Hypothalamus (tissue), 51 donors: ENCODE measurements at places on chromosomes 7 and 10.

DNA sequence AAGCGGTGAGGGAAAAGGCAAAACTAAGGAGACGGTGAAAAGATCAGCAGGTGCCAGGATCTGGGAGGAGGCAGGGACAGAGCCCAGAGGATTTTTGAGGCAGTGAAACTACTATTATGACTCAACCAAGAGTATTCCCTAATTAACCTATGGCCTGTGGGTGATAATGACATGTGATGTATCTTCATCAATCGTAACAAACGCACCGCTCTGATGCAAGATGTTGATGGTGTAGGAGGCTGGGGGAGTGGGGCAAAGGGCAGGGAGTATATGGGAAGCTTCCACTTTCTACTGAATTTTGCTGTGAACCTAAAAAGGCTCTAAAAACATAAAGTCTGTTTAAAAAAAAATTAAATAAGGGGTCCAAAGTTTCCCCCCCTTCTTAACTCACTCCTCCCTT is 25.5 kb upstream of the EZH2 start:
- DNase-seq, result no peak

GRCh38 chr7:134357486-134357885 is 40.8 kb upstream of the SLC35B4 start:
- DNase-seq, result no peak

DNA sequence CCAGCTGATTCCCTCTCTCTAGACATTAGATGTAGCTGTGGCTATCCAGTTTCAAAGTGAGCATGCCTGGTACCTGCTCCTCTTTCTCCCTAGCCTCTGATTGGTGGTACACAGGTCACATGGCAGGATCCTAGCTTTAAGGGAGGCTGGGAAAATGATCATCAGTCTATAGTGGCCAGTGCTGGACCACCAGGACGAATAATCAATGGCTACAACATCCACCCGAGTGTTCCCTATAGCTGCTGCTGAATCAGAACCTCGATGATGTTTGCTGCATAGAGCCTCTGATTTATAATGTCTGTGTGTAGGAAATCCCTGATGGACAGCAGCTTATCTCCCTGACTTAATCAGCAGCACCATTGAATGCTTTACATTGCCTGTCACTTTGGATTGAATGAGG is 28.9 kb upstream of the LMTK2 start:
- no peak for DNase-seq

- DNase-seq, result no peak
These were observed 62.2 kb downstream of the VIM start for GRCh38 chr10:17290226-17290625.

DNA sequence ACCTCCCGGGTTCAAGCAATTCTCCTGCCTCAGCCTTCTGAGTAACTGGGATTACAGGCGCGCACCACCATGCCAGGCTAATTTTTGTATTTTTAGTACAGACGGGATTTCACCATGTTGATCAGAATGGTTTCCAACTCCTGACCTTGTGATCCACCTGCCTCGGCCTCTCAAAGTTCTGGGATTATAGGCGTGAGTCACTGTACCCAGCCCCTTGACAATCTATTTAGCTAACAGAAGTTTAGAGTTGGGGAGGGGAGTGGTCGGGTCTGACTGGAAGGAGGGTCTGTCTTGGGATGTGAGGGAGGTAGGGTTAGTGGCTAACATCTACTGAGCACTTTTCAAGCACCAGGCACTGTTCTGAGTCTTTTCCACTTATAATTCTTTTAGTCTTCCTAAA is 27.0 kb upstream of the ZCCHC24 start:
- no peak for DNase-seq

- DNase-seq, result peak; percentile 82
These were observed 82.0 kb upstream of the GTF2IRD1 start for GRCh38 chr7:74371381-74372341.

- no peak for DNase-seq
These were observed 15.2 kb upstream of the FGFR2 start for GRCh38 chr10:121613456-121613855.

DNA sequence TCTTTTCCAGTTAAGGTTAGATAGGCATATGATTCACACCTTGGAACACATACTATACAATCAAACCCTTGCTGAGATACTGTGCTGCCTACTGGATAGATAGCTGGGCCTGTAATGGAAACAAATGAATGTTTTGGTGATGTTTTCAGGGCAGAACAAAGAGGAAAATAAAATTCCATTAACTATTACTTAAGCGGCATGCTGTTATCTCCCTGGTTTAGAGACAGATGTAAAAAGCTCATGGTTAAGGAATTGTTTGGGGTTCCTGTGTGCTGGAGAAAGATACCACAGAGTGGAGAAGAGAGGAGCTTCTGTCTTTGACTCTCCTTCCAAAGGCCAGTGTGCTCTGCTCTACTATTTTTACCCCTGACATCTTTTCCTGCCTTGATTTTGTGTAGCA is 341.1 kb downstream of the PLXDC2 start:
- DNase-seq, result no peak

- no peak for DNase-seq
These were observed 32.0 kb downstream of the GPAM start for GRCh38 chr10:112151524-112152039.

- no peak for DNase-seq
These were observed 269.8 kb upstream of the HGF start for GRCh38 chr7:82039621-82040020.

- no peak for DNase-seq
These were observed 99.9 kb upstream of the BAIAP2L1 start for GRCh38 chr7:98500764-98501163.

- no peak for DNase-seq
These were observed 45.8 kb downstream of the THSD7A start for GRCh38 chr7:11786186-11786585.

DNA sequence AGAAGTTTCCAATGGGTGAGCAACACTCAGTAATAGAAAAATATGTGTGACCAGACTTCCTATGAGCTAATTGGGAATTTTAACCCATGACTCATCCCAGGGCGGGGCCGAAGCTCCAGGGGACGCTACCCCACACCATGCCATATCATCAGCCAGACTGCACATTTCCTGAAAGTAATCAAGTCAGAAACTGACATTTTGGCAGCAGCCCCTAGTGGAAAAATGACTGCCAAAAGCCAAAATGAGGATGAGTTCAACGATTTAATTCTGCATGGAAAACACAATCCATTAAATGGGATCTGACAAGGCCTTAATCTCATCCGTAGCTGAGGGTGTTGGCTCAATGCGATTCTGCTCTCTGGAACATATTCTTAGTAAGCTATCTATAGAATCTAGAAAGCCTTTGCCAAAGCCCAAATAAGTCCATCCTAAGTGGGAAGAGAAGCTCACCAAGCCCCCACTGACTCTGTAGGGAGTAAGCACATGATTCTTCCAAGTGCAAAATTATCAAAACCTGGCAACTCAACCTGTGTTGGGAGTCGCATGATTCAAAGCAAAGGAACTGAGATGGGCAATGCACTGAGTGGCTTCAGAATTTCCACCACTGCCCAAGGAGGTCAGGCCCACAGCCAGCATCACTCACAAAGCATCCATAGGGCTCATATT is 93.1 kb upstream of the PDE1C start:
- no peak for DNase-seq

- no peak for DNase-seq
These were observed 735 bp downstream of the JCAD start for GRCh38 chr10:30058570-30059132.

GRCh38 chr7:135283959-135284638 is 50.5 kb downstream of the STRA8 start:
- DNase-seq, result no peak

DNA sequence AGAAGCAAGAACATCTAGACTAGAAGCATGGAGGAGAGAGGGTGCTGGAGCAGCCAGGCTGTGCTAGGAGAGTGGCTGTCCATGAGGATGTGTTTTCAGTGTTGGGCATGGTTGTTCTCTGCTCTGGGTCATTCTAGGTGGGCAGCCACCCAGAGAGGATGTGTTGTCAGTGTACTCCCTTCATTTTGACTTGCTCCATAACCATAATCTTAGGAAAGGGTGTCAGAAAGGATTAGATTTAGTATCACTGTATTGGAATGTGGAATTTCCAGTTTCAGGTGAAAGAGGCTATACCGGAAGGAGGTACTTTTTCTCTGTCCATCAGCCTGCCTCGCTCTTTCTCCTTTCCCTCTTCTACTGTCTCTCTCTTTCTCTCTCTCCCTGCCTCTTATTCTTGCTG is 474.5 kb upstream of the PODXL start:
- DNase-seq, result no peak

DNA sequence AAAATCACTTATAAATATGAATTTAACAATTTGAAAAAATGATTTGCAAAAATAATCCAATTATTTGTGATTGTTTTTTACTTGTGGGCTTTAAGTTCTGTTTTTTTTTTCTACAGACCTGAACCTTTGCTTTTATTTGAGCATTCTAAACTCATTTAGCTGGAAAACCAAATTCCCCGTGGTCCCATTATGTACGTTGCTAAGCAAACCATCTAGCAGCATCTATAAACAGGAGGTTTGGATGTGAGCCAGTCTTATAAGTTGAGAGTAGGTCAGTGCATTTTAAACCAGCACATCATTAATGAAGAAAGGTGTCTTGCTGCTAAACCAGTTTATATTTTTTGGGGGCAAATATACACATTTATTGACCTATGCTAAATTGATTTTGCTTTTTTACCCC is 77.3 kb downstream of the LRRN3 start:
- no peak for DNase-seq

DNA sequence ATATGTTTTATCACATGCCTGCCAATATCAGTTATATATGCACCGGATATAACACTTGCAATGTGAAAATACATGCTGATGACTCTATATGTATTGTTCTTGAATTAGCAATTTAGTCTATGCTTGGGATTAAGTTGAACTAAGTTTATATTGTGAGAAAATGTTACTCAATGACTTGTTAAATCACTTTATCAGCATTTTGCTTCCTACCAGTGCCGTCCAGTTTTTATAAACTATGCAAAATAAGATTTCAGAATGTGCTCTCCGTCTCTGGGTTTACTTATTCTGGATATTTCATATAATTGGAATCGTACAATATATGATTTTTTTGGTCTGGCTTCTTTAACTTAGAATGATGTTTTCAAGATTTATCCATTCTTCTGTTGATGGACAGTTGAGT is 25.5 kb upstream of the SLC26A3 start:
- no peak for DNase-seq

DNA sequence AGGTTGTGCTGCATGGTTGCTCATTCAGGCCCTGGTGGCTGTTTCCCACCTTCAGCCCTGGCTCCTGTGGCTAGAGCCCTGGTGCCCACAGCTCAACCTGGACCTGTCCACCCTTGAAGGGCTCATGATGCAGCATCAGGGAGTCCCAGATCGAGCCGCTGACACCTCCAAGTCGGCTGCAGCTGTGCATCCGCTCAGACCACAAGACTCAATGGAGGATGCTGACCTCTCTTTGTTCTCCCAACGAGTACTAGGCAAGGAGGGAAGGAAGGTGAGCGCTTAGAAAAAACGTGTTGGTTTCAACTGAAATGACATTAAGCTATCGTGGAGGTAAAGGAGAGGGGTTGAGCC is 9.5 kb upstream of the C10orf95 start:
- no peak for DNase-seq

GRCh38 chr10:127989481-127990012 is 82.6 kb downstream of the PTPRE start:
- no peak for DNase-seq

DNA sequence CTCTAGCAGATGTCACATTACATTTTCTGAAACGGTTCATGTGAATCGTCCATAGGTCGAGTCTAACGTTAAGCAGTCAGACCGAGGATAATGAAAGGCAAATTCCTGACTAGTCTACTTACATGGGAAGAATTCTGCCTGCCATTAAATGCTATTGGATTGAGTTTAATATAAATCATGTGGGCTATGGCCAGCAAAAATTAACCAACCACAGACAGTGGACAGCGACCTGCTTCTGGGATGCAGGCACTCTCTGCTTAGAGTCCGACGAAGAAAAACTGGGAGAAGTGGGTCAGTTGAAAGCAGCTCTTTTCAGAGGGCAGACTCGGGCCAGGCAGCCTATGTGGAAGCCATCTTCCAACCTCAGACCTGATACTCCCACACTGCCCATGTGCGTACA is 16.6 kb downstream of the PIP4K2A start:
- no peak for DNase-seq

- DNase-seq, result no peak
These were observed 71.7 kb downstream of the AMZ1 start for GRCh38 chr7:2759736-2760097.

DNA sequence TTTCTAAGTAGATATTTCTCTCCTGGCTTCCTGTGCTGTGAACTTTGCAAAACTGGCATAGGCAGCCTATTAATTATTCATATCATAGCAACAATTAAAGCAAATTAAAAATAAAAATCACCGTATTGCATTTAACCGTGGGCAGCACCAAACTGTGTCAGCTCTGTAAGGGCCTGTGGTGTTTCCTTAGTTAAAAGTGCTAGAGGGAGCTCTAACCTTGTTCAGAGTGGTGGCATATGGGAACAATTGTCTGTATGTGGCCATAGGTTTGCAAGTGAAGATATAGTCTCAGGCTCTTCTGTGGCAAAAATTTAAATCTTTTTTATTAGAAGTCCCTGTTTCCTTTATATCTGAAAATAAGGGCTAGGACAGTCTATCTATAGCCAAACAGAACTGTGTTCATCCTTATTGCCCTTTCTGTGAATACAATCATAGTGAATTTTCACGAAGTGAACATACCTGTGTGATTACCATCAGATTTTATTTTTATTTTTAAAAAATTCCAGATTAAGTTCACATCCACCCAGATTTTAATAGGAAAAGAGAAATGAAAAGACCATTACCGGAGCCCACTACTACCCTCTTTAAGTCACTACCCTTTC is 92.6 kb downstream of the POLL start:
- DNase-seq, result no peak
